Activated naive CD8-positive, alpha-beta T cell treated with anti-CD3 and anti-CD28 coated beads for 36 hours (primary cell): ENCODE measurements at places on chromosomes 5 and 9. TPM values are rescaled to one million over a fixed set of nuclear protein-coding genes. Genes with fewer than 3 reads are reported as not detected.

ZBED3 gene
- 8.0 TPM for total RNA-seq

DNA sequence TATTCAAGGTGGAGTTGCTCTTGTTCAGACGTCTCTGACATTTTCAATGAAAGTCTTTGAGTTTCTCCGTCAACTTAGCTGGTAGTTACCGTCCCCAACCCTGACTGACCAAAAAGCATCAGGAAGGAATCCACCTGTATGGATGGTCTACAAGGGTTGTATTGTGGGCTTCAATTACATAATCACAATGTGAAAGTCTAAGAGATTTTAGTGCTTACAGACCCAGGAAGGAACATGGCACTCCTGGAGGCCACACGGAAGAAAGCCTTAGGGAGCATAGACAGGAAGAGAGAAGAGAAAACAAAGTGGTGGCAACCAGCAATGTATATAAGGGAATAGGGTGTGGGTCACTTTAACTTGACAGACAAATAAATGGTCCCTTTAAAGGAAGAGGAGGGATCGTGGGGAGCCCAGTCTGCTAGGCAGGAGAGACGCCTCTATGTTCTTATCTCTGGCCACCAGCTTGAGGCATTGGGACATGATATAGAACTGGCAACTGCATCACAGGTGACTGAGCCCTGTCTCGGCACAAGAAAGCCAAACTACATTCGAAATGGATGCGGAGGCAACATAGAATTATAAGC is 80.4 kb downstream of the ALDH7A1 start:
- H3K4me3 ChIP-seq, result no peak overlapping the region
- DNase-seq, result no peak
- H3K27me3 ChIP-seq, result no peaks in the 10 kb centered on the region
- H3K4me1 ChIP-seq, result peaks cover 16% of the 10 kb centered on the region

LCN10 gene
- 5.4 TPM for total RNA-seq

GMCL2 gene
- not detected for total RNA-seq

CCL27 gene
- total RNA-seq, result 0.82 TPM

GRCh38 chr9:2601785-2602378 is 19.7 kb upstream of the VLDLR start:
- no peak for DNase-seq
- no peaks in the 10 kb centered on the region for H3K36me3 ChIP-seq
- peaks cover 28% of the 10 kb centered on the region for H3K27me3 ChIP-seq
- no peak overlapping the region for H3K27ac ChIP-seq
- H3K4me3 ChIP-seq, result no peak overlapping the region

ARSI gene
- total RNA-seq, result not detected

CDH6 gene
- not detected for total RNA-seq

- H3K4me1 ChIP-seq, result peaks cover 8% of the 10 kb centered on the region
- no peak for DNase-seq
- H3K27ac ChIP-seq, result peak overlapping the region; percentile 74
- H3K27me3 ChIP-seq, result no peaks in the 10 kb centered on the region
Observed at GRCh38 chr9:19441730-19442129, 32.9 kb downstream of the ACER2 start.

- H3K4me1 ChIP-seq, result no peaks in the 10 kb centered on the region
- no peak overlapping the region for H3K27ac ChIP-seq
- no peaks in the 10 kb centered on the region for H3K36me3 ChIP-seq
- DNase-seq, result no peak
Observed at GRCh38 chr5:121053055-121053985, 589.2 kb downstream of the PRR16 start.

ECM2 gene
- not detected for total RNA-seq

DNA sequence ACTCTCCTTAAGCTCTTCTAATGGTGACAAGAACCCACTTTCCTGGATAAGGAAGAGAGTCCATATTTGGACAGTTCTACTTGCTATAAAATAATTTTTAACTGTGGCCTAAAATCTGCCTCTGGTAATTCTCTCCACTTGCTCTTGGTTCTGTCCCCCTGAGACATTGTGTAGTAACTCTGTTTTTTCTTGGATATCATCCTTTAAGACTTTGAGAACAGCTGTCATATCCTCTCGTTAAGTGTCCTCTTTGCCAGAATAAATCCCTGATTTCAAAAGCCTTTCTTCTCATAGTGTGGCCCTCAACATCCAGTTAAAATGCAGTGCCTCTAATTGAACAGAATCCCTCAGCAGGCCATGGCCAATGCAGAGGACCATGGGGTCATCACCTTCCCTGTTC is 101.5 kb downstream of the ARHGEF28 start:
- no peak overlapping the region for H3K27ac ChIP-seq
- H3K27me3 ChIP-seq, result peaks cover 7% of the 10 kb centered on the region
- DNase-seq, result no peak
- H3K36me3 ChIP-seq, result no peaks in the 10 kb centered on the region
- no peaks in the 10 kb centered on the region for H3K4me1 ChIP-seq
- no peak overlapping the region for H3K4me3 ChIP-seq

- DNase-seq, result no peak
- H3K27ac ChIP-seq, result no peak overlapping the region
- no peaks in the 10 kb centered on the region for H3K36me3 ChIP-seq
- no peak overlapping the region for H3K4me3 ChIP-seq
- no peaks in the 10 kb centered on the region for H3K27me3 ChIP-seq
Observed at GRCh38 chr9:128151309-128152132, 2.3 kb downstream of the LCN2 start.

DNAH5 gene
- total RNA-seq, result not detected

PDE6A gene
- not detected for total RNA-seq

- peaks cover 20% of the 10 kb centered on the region for H3K27me3 ChIP-seq
- DNase-seq, result no peak
- H3K4me3 ChIP-seq, result no peak overlapping the region
- no peak overlapping the region for H3K27ac ChIP-seq
Observed at GRCh38 chr9:91572044-91572443, 148.4 kb upstream of the NFIL3 start.

DNA sequence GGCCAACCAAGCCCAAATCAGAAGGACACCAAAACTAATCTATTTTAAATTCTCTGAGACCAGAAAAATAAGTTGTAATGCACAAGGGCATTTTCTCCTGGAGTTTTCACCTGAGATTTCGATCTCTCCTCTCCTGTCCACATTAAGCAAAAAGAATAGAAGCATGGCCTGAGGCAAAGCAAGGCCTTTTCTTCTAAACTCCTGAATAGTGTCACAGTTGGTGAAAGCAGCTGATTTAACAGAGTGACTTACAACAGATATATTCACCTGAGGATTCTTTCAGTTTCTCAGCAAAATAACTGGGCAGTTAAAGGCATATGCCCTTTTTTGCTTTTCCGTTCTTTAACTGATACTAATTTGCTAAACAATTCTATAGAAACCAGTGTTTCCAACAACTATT is 547.7 kb downstream of the EFNA5 start:
- no peaks in the 10 kb centered on the region for H3K36me3 ChIP-seq
- H3K27ac ChIP-seq, result no peak overlapping the region
- H3K4me3 ChIP-seq, result no peak overlapping the region
- DNase-seq, result no peak
- H3K4me1 ChIP-seq, result no peaks in the 10 kb centered on the region
